GM06990 (cell line): ENCODE measurements at places on chromosomes 4 and X.

- no peak for DNase-seq
Observed at GRCh38 chr4:32192363-32192762, 1472.2 kb downstream of the PCDH7 start.

- no peak for DNase-seq
Observed at GRCh38 chr4:77917075-77917474, 54.4 kb downstream of the MRPL1 start.

GRCh38 chr4:8215641-8216442 is 16.8 kb downstream of the SH3TC1 start:
- no peak for DNase-seq

- no peak for DNase-seq
Observed at GRCh38 chr4:121306931-121307330, 73.9 kb downstream of the QRFPR start.

DNA sequence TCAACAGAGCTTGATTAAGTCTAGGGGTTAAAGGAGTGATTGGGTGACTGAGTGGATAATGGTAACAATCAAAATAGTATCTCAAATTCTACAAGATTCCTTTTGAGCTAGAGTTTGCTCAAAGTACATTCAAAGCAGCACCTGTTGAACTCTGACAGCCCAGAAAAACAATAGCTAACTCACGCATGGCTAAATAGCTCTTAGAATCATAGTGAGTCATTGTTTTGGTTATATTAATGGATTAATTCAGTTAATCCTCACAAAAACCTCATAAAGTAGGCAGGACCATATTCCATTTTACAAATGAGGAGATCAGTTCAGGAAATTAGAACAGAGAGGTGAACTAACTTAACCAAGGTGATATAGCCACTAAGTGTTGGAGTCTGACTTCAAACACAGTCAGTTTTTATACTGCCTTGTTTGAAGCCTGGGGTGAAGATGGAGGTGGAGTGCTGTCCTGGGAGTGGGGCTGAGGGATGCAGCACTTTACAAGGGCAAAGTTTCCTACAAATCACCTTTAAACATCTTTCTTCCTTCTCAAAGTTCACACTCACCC is 35.9 kb upstream of the PPM1K start:
- peak; percentile 58 for DNase-seq

DNA sequence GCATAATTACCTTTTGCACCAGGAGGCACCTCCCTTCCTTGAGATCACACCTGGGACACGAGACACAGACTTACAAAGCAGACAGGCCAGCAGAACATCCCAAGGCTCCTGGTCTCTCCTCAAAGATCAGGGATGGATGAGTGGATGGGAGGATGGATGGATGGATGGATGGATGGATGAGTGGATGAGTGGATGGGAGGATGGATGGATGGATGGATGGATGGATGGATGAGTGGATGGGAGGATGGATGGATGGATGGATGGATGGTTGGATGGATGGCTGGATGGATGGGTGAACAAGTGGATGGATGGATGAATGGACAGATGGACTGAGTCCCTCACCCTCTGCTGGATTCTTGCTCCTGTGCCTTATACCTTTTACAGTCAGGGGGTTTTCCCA is 364.0 kb downstream of the BCOR start:
- DNase-seq, result no peak

- DNase-seq, result no peak
Observed at GRCh38 chr4:97073194-97073593, 1070.1 kb downstream of the STPG2 start.

- DNase-seq, result no peak
Observed at GRCh38 chr4:6258026-6258360, 11.7 kb upstream of the WFS1 start.

- DNase-seq, result no peak
Observed at GRCh38 chr4:117488692-117489091, 403.3 kb upstream of the TRAM1L1 start.

DNA sequence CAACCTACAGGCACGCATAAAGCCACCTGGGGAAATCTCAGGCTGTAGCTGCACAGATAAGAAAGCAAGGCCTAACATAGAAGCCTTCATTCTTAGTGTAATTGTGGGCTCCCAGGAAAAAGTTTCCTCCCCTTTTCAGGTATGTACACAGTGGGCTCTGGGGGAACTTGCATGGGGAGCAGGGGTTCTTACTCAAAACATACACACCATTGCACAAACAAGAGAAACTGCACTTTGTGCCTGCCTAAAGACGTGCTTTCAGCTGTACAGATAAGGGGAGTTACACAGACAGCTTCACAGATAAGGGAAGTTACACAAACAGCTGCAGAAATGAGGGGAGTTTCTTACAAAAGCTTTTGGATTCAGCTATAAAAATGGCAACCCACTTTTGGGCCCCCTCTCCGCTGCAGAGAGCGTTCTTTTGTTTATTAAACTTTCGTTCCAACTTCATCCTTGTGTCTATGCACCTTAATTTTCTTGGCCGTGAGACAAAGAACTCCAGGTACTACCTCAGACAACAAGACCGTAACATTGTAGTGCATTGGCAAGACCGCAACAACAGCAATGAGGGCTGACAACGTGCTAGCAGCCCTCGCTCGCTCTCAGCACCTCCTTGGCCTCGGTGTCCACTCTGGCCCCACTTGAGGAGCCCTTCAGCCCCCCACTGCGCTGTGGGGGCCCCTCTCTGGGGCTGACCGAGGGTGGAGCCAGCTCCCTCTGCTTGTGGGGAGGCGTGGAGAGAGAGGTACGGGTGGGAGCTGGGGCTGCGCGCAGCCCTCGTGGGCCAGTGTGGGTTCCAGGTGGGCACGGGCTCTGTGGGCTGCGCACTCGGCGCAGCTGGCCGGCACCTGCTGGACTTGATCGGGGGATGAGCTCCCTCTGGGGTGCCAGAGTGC is 317.5 kb downstream of the RAPGEF2 start:
- no peak for DNase-seq

GRCh38 chrX:55489314-55490009 is at the start of gene USP51:
TSS of gene USP51 (minus strand) at chrX:55489848. CDS start at chrX:55488939, 909 bp downstream.
- peak; percentile 41 for DNase-seq

DNA sequence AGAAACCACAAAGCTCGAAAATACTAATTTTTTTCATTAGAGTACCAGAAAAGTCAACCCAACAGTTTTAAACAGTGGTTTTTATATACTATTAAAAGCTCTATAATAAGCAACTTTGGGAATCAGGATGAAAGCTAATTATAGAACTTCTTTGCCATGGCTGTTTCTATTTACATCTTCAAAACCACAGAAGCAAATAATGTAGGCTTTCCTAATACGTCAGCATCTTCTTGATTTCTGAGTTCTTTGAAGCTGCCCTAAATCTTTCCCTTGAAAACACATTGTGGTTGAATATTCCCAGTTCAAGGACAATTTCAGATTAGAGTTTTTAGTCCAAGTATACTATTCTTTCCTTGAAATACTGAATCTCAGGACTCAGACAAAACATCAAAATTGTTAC is 460.2 kb upstream of the FAT1 start:
- no peak for DNase-seq

DNA sequence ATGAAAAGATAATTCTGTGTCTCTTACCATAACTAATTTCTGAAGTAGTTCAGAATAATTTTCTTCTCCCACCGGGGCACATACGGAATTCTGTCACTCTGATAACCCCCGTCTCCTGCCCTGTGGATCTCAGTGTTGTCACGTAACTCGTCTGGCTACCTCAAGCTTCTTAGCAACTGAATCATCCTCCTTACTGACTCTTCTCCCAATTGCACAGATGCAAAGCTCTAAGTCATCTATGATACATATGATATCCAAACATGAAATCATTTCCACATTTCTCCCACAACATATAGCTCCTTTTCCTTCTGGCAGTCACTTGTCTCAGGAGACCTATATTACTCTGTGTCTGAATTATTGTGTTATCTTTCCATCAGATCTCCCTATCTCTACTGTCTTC is 1043.1 kb upstream of the TENM3 start:
- DNase-seq, result no peak

GRCh38 chrX:131762802-131763234 is 218.9 kb downstream of the OR13H1 start:
- DNase-seq, result peak; percentile 45
